ENCODE measurements at places on chromosomes 6 and 20. TPM values are rescaled to one million over a fixed set of nuclear protein-coding genes. Genes with fewer than 3 reads are reported as not detected.

SNAP91 gene
- polyA plus RNA-seq: 29.0 TPM

- DNase-seq: peak; percentile 82
Measured at GRCh38 chr6:159450815-159451465, 242.1 kb downstream of the SOD2 start.

ADGRG6 gene
- 2.4 TPM for polyA plus RNA-seq

- no peak for DNase-seq
Measured at GRCh38 chr6:91352878-91353277, 766.0 kb upstream of the MAP3K7 start.

GRCh38 chr6:138272533-138273315, 54.4 kb upstream of the PBOV1 start:
- DNase-seq: no peak

C6orf163 gene
- 2.8 TPM for polyA plus RNA-seq

- no peak for DNase-seq
Measured at GRCh38 chr20:44599715-44600114, 17.3 kb downstream of the PKIG start.

GRCh38 chr6:81623106-81623759, 129.2 kb downstream of the TENT5A start:
- DNase-seq: no peak

- DNase-seq: no peak
Measured at GRCh38 chr6:147707524-147707923, 199.0 kb downstream of the SAMD5 start.

DNA sequence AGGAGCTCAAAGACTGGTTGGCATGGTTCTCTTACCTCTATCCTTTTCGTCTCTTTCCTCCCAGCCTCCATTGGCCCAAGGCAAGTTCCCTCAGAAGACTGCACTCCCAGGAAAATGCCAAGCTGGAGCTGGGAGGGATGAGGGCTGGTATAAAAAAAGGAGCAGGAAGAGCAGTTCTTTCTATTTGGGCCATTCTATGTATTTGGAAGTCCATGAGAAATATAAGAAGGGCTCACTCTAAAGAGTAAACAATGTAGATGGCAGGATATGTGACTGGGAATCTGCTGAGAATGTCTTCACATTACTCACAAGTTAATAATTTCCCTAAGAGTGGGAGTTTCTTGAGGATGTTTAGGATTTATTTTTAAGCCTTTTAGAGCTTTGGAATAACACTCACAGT, 36.6 kb upstream of the ADTRP start:
- no peak for DNase-seq

GRCh38 chr6:163651915-163652668, 237.6 kb downstream of the QKI start:
- peak; percentile 10 for DNase-seq

DNA sequence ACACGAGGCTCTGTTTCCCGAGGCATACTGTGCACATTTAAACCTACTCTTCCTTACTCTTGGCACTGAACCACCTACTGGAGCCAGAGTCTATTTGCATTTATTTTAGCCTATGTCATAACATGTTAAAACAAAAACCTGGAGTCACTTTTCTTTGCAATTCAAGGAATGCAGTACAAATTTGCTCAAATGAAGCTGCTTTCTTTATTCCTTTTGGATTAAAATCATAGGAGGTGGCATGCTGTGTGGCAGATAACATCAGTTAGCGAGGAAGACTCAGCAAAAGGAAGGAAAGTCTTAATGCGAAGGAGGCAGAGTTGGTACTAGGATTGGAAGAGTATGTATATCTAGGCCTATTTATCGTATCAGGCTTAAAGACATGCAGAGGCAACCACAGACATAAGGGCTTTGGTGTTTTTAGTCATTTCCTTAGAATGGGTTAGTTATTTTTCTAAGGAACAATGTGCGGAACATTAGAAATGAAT, 92.9 kb downstream of the SAMD3 start:
- no peak for DNase-seq

GRCh38 chr20:24767623-24768100, 181.4 kb upstream of the CST7 start:
- DNase-seq: no peak

GRCh38 chr6:28996844-28997510, 8.1 kb downstream of the ZNF311 start:
- DNase-seq: no peak

MATN4 gene
- polyA plus RNA-seq: not detected

GRCh38 chr6:117540670-117541069, 58.2 kb downstream of the DCBLD1 start:
- DNase-seq: no peak

- DNase-seq: no peak
Measured at GRCh38 chr20:61244213-61244612, 7.8 kb upstream of the CDH4 start.

DNA sequence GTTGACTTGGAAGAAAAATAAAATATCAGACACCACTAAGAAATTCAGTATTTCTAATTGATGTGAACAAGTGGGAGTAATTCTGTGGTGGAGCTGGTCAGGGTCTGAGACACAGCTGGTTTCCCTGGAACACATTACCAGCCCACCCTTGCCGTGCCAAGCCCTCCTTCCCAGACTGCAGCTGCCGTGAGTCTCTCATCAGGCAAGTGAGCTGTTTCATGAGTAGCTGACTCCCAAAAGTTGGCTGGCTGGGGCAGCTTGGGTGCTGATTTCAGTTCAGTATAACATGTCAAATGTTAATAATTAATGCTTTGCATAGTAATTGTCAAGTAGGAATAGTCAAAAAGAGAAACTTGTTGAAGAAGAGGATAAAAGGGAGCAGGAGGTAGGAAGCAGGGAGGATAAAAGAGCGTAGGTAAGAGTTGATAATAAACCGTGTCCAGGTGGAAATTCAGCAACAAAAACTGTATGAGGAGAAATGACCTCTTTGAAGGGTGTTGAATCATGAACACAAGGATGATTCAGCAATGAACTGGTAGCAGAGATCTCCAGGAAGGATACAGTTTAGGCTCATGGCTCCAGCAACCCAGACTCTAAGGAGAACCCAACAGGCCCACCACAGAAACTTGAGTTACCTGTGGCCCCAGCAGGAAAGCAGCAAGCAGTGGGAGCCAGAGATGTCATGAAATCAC, 110.9 kb upstream of the SSTR4 start:
- DNase-seq: peak; percentile 7

- DNase-seq: no peak
Measured at GRCh38 chr20:682123-682522, 6.5 kb upstream of the SCRT2 start.

DNA sequence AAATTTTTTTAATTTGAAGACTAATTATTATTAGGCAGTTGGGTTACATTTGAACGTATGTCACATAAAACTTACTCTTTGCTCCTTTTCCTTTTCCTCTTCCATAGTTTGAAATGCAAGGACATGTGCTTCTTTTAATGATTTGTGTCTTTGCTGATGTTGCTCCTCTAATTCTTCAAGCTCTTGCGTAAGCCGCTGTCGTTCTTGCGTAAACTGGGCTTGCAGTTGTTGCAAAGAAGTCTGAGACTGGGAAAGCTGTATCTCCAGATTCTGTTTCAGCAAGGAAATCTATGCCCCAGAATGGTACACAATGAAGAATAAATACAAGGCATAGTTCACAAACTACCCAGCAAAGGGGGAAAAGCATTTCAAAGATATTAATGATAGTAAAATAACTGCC, 45.1 kb upstream of the MCM9 start:
- DNase-seq: peak; percentile 74

GRCh38 chr6:46882645-46883044, 39.1 kb downstream of the ADGRF5 start:
- DNase-seq: no peak

GRCh38 chr20:21554985-21555384, 41.1 kb upstream of the NKX2-2 start:
- no peak for DNase-seq

DNA sequence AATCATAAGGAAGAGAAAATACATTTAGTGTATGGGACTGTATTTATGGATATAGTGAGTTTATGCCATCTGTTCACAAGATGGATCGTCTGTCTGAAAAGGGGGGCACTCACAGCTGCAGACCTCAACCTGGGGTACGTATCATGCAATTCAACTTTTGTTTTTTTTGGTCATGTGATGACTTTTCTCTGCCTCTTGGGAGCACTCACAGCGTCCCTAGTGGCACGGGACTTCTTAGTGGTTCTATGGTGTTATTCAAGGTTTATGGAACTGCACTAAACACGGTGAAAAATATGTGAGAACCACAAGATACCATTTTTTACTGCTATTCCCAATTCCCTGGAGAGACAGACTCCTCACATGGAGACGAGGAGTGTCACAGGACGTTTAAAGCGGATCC, 60.4 kb upstream of the MPC1 start:
- DNase-seq: no peak

GRCh38 chr6:44039839-44040350, 87.4 kb downstream of the MRPL14 start:
- DNase-seq: no peak

- peak; percentile 57 for DNase-seq
Measured at GRCh38 chr20:2752567-2753460, 47.6 kb downstream of the CPXM1 start.

DNA sequence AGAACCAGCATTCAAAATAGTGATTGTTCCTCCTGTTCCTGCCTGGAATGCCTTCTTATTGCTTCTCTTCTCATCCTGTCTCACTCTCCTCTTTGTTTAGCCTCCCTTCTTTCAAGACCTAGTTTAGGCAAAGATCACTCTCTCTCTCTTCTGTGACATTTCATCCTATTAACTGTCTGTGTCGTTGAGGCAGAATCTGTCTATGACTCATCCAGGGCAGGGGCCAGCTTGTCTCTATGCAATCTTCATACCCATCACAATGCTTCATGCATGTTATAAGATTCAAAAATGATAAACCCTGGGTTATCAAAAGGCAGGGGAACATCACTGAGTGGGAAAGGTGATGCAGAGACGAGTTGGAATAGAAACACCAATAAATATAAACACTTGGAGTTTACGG, 32.2 kb upstream of the FOXA2 start:
- no peak for DNase-seq

ASIP gene
- polyA plus RNA-seq: 0.67 TPM

DNA sequence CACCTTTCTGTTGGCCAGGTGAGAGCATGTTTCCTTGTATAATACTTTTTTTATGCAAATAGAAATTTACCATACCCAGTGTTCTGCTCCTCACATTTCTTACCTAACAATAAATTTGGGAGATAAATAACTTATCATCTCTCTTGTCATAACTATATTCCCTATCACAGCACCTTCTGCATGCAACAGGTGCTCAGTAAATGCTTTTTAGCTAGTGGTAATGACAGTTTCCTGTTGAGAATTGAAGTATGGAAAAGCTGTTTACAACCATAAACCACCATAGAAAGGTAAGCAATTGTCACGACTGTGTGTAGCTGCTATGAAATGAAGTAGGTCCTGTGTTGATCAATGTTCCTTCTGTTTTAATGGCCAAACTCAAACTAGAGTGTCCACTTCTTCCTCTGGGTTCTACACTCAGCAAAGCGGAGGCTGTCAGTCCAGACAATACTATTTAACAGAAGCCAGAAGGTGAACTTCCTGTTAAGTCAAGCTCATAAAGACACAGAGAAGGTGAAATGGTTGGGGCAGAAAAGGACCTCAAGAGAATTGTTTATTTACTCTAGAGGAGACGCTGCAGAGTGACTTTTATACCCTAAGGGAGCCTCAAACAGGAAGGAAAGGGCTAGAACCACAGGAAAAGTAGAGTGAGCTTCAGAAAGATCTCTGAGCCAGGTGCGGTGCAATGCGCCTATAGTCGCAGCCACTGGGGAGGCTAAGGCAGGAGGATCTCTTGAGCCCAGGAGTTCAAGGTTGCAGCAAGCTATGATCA, 84.0 kb upstream of the SLC22A16 start:
- DNase-seq: no peak

- no peak for DNase-seq
Measured at GRCh38 chr6:150255840-150256239, 113.0 kb upstream of the IYD start.

DNA sequence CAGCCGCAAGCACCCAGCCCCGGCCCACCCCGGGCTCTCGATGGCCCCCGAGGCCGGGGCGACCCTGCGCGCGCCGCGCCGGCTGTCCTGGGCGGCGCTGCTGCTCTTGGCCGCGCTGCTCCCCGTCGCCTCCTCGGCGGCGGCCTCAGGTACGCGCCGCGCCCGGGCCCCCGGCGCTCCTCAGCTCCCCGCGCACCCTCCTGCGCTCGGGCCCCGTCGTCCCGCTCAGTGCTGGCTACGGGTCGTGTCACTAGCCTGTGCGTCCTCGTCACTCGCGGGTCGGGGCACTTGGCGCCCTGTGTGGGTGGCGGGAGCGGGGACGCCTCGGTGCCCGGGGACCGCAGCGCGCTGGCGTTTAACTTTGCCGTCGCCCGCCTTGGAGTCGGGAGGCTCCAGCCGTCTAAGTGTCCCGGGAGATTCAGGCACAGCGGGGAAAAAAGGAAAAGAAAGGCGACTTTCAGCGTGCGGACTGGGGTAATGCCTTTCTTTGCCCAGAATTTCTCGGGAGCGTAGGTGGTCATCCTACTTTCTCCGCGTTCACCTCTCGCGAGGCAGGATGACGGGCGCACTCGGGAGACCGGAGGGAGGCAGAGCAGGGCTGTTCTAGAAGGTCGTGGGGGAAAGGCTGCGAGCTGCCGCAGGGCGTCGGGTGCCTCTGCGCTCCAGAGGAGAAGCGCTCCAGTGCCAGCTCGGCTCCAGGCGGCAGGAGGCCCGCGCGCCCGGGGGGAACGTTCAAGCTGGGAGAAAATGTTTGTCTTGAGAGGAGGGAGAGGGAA, 545 bp downstream of the FNDC1 start:
- DNase-seq: peak; percentile 52

HLA-DQB2 gene
- polyA plus RNA-seq: not detected

- no peak for DNase-seq
Measured at GRCh38 chr20:37638527-37638926, 55.3 kb upstream of the CTNNBL1 start.

TNF gene
- 0.14 TPM for polyA plus RNA-seq

SIM1 gene
- polyA plus RNA-seq: not detected

DNA sequence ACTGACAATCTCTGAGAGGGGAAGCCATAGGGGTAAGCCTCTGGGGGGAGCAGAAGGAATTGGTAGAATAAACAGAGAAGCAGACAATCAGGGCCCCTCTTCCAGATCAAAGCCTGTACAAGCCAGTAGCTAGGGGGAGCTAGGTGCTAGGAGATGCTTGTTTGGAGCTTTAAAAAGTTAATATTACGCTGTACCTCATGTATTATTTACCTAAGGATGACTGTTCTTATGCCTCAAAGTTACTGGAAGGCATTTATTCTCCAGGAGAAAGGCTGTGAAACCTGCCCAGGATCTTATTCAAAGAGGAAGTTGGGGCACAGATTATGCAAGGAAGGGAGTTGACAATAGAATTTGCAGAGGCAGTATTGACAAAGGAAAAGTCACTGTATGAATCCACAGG, 111.8 kb upstream of the SLC35F1 start:
- no peak for DNase-seq

MOXD1 gene
- polyA plus RNA-seq: 20.8 TPM

- no peak for DNase-seq
Measured at GRCh38 chr6:39075807-39076622, 27.4 kb downstream of the GLP1R start.

PRIM2 gene
- 5.6 TPM for polyA plus RNA-seq

HACE1 gene
- polyA plus RNA-seq: 14.8 TPM

Measured in cardiac muscle cell (in vitro differentiated cells and primary cell).